ENCODE measurements at places on chromosomes 3 and 15.
A peak's percentile ranks its signal among the peaks of the same experiment; 100 is the strongest.

GRCh38 chr3:128322030-128323022 is 144.4 kb downstream of the DNAJB8 start:
- DNase-seq, result peak; percentile 9

- no peak for DNase-seq
Measured at GRCh38 chr15:52463638-52464037, 65.0 kb downstream of the MYO5A start.

DNA sequence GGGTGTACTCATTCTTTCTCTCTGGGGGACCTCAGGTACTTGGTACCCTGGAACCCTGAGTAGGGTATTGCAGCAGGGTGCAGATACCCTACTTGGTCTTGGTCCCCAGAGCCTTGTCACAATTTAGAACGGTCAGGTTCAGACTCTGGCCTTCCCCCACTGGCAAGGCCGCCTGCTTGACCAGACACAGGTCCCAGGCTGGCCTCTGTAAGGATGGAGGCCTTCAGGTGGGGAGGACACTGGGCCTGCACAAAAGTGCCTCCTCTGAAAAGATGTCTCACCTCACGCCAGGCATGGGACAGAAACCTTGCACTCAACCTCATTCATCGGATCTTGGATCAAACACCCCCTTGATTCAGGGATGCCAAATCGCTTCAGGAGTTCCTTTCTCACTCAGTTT is 158.4 kb downstream of the KLF13 start:
- DNase-seq, result no peak

DNA sequence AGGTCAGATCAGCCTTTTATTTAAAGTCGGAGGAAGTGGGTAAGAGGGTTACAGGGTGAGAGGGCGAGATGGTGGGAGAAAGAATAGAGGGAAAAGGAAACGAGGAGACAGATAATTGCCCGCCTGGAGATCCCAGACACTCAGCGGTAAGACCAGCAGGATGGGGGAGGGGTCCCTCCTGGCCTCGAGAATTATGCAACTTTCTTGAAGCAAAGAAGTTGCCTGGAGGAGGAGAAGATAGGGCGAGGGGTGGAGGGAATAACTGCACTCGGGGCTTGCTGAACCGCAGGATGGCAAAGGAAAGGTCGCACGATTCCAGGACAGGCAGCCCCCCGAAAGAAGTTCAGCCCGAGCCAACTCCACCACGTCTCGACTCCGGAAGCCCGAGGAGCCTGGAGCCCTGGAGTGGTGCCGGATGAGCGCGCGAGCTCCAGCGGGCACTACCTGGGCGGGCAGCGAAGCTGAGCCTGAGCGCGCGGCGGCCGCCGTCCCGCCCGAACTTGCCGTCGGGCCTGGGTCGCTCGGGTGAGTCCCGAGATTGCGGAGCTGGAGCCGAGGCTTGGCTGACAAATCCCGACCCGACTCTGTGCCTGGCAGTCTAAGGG is 402 bp downstream of the WWTR1 start:
- peak; percentile 19 for DNase-seq
